ENCODE measurements at places on chromosomes 12 and 14.

GRCh38 chr12:122528992-122529391, 1.9 kb downstream of the KNTC1 start:
- no peak for DNase-seq

- no peak for DNase-seq
Measured at GRCh38 chr14:99136401-99136800, 135.6 kb downstream of the BCL11B start.

- DNase-seq: no peak
Measured at GRCh38 chr12:12582193-12582881, 19.7 kb upstream of the DUSP16 start.

GRCh38 chr14:82805892-82806825, 1272.5 kb upstream of the SEL1L start:
- DNase-seq: no peak

DNA sequence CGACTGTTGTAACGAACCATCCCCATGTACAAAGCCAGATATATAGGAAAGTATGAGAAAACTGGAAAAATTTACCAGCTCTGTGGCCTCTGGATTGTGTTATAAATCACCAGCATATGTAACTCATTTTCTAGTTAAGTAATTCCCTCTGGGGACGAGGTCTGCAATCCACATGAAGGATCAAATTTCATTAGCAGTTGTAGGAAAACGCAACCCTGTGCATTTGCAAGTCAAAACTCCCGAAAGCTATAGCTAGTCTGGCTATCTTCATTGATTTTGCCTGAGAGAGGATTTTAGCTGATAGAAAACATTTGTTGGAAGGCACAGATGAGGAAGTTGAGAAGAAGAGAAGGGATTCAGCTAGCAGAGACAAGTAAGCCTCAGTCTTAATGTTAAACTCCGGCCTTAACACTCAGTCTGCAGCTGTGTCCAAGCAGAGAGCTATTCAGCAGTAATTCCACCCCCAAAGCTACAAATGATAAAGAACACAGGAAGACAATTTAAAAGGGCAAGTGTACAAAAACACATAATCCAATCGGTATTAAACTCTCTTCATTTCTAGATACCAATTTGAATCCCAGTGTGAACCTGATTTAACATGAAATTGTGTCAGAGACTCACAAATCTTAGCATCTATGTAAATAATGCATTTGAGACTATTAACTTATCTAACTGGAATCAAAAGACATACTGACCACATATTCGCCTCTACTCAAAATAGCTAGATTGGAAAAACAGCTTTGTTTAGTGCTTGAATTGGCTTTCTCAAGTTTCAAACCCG, 54.2 kb upstream of the CERS5 start:
- DNase-seq: peak; percentile 56

GRCh38 chr14:44981198-44981597, 19.2 kb downstream of the TOGARAM1 start:
- DNase-seq: no peak

DNA sequence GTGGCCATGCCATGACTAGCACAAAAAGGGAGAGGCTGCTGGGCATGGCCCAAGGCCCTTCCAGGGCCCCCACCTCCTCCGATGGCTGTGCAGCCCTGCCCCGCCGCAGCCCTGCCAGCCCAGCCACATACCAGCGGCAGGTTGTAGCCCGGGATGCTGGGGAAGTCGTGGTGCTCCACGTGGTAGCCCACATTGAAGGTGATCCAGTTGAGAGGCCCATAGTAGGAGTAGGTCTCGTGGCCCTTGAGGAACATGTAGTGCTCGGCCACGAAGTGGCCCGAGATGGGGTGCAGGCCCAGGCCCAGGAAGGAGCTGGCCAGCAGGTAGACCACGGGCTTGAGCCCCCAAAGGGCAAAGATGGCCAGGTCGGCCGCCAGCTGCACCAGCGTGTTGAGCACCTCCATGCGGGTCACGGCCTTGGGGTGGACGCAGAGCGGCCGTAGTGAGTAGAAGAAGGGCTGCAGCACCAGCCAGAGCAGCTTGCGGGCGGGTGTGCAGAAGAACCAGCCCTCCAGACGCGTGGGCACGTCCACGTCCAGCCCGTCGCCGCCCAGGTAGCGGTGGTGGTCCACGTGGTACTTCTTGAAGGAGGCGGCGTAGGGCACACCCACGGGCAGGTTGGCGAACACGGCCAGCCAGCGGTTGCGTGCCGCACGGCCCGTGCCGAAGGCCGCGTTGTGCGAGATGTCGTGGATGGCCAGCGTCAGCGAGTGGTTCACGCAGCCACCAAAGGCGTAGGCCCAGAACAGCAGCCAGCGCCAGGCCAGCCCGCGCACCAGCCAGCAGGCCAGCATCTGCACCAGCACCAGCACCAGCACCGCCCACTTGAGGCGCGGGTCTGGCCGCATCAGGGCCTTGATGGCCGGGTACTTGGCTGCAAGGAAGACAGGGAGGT, 10.4 kb downstream of the DEGS2 start:
- DNase-seq: no peak

DNA sequence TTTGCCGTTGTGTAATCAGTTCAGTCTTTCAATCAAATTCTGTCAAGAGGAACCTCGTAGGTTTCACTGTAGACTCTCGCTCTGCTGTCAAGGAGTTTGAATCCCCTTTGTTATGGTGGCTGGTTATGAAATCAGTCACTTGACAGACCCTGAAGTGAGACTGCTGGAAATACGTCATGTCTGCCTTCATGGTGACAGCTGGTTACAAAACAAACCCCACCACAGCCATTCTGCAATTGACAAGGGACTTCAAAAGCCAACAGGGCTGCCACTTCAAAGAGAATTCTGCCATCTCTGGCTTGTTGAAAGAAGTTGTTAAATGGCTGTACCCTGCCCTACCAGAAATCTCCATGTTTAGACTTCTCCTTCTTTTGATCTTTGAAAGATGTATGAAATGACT, 286.9 kb downstream of the ERC1 start:
- DNase-seq: no peak

GRCh38 chr12:102484428-102484958, 4.1 kb upstream of the IGF1 start:
- DNase-seq: peak; percentile 57

GRCh38 chr14:68796418-68797101, 3.7 kb upstream of the ZFP36L1 start:
- DNase-seq: no peak

DNA sequence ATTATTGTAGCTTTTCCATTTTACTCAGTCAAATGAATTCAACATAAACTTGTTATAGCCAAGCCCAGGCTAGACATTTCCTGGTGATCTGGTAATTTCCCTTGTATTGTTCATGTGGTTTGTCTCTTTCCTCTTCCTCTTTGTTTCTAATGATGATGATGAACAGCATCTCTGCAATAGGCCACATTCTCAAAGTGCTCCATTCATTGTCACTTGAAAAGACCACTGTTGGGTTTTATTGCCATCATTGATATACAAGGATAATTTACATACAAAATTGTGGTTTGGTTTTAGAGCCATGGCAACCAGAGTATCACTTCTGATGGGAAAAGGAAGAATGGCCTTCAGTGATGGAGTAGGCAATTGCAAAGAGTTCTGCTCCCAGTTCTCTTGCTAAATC, 379.3 kb downstream of the RGS6 start:
- DNase-seq: no peak

- no peak for DNase-seq
Measured at GRCh38 chr12:32509328-32510091, 110.2 kb downstream of the FGD4 start.

DNA sequence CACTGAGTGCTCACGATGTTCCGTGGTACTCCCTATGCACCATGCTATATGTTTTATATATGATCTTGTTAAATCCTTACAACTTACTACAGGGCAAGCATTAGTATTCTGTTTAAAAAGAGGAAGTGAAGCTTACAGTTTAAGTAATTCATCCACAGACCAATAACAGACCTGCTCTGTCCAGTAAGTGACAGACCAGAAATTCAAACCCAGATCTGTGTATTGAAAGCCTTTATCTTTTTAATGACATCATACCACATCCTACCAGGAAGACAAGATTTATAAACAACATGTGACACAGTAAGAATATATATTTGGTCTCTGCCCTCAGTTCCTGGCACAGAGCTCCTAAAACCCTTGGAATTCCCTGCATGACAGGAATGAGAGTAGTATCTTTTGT, 206.5 kb downstream of the STXBP6 start:
- DNase-seq: no peak
